ENCODE measurements at places on chromosomes 7 and 10.

GRCh38 chr7:4837803-4838625 is 23.8 kb downstream of the PAPOLB start:
- DNase-seq: no peak

GRCh38 chr7:92412745-92413144 is 34.5 kb upstream of the GATAD1 start:
- DNase-seq: no peak

- no peak for DNase-seq
Measured at GRCh38 chr10:80589726-80590373, 52.1 kb downstream of the SH2D4B start.

DNA sequence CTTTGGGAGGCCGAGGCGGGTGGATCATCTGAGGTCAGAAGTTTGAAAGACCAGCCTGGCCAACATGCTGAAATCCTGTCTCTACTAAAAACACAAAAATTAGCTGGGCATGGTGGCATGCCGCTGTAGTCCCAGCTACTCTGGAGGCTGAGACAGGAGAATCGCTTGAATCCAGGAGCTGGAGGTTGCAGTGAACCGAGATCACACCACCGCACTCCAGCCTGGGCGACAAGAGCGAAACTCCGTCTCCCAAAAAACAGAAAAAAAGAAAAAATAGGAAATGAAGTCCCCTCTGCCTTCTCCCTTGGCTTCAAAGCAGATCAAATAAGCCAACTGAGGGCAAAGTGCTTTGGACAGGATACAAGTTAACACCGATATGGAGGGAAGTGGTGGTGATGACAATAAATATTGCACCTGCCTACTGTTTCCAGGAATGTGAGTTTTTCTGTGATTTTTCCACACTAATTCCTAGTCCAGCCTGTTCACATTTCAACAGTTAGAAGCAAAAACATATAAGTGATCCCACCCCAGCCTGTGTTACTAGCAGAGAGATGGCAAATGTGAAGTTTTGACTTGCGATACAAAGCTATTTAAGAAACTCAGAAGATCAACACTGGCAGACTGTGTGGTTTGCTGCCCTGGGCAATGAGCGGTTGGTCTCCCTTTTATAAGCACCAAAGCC is 291.2 kb upstream of the AOAH start:
- DNase-seq: no peak

GRCh38 chr7:111763221-111763801 is 201.0 kb upstream of the IMMP2L start:
- DNase-seq: peak; percentile 43

- no peak for DNase-seq
Measured at GRCh38 chr7:111607621-111608020, 45.3 kb upstream of the IMMP2L start.

DNA sequence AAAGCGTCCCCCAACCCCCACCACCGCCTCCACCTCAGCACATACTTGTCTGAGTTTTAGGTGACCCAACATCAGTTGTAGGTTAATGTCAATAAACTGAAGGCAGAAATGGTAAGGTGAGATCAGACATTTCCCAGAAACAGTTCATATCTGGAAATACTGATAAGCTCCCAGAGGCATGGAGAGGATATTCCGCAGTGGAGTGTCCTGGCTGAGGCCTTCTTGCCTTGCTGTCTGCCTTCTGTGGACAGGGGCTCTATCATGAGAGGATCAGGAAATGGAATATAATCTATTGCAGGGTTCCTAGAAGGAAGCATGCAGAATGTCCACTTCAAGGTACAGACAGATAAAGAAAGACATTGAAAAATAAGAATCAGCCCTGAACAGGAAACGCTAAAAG is 473.3 kb upstream of the MKI67 start:
- DNase-seq: no peak

GRCh38 chr10:94052866-94053791 is 59.4 kb downstream of the PLCE1 start:
- DNase-seq: no peak

DNA sequence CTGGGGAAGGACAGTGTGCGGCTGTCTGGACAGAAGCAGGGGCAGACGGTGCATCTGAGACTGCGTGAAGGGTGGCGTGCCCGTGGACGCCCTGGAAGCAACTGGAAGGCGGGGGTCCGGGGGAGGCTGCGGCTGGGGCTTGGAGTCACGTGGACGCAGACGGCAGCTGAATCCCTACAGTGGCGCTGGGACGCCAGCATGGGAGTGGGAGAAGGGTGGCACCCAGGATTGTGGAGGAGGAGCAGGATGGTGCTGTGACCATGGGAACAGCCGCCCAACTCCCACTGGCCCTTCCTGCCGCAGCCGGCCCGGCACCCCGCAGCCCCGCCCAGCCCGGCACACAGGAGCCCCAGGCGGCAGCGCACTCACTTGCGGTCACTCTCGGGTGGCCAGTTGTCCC is 9.7 kb downstream of the INTS1 start:
- no peak for DNase-seq
